Trophoblast cell (in vitro differentiated cells and primary cell): ENCODE measurements at places on chromosomes 5 and 9.
A peak's percentile ranks its signal among the peaks of the same experiment; 100 is the strongest.

GRCh38 chr9:111193095-111193494 lies 136.9 kb downstream of the OR2K2 start:
- no peak for DNase-seq

DNA sequence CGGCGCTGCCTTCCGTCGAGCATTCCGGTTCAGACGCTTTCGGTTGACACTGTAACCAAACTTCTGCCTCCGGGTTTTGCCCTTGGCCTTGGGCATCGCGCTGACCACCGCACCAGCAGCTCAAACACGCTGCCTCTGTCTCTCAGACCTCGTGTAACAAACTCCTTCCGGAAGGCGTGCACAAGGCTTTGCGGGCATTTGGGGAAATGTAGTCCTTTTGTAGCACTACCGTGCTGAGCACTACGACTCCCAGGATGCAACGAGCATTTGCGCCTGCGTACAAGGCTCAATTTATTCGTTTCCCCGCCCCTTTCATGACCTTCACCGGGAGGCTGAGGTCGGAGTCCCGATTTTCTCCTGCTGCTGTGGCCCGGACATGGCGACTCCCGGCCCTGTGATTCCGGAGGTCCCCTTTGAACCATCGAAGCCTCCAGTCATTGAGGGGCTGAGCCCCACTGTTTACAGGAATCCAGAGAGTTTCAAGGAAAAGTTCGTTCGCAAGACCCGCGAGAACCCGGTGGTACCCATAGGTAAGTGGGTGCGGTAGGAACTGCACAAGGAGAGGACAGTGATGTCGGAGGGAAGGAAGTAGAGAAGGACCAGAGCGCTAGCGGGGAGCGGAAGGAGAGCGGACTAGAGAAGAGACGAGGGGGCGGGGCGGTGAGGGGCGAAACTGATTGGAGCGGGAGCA lies at the start of the genes HIGD2A and NOP16:
HIGD2A (plus strand) TSS at position 308 of the 691 bp plus-strand sequence; CDS start at position 377, 69 bp downstream.
NOP16 (minus strand) TSS at position 155 of the 691 bp plus-strand sequence; CDS start at position 96, 59 bp downstream.
- DNase-seq: peak; percentile 98

DNA sequence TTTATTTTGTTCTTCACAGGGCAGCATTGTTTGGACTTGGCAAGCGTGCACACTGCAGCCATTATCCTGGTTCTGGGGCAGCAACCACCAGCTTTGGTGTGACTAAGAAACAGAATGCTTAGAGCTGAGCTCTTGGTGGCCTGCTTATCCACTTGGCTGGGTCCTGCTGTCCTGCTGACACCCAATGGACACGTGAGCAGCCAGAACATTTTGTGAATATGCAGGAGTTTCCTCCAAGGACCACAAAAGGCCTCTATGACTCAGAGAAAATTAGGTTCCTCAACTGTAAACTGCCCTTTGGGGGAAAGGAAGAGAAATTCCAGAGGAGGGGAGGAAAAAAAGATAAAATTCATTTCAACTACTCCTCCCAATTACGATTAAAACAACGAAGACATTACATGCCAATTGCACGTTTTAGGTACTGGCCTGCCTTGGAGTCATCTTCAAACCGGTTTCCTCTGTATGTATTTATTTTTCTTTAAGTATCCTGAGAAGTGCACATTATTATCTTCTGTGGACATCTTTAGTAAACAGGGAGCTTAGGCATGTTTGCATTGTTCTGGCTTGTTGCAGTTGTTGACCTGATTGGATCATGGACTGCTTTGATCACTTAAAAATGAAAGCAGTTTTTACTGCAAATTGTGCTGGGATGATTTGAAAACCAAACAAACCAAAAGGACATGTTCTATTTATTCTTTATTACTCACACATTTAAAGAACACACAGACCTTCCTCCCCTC lies 82.3 kb upstream of the TLE4 start:
- DNase-seq: peak; percentile 15

GRCh38 chr9:84823421-84824271 lies 154.1 kb downstream of the NTRK2 start:
- no peak for DNase-seq

DNA sequence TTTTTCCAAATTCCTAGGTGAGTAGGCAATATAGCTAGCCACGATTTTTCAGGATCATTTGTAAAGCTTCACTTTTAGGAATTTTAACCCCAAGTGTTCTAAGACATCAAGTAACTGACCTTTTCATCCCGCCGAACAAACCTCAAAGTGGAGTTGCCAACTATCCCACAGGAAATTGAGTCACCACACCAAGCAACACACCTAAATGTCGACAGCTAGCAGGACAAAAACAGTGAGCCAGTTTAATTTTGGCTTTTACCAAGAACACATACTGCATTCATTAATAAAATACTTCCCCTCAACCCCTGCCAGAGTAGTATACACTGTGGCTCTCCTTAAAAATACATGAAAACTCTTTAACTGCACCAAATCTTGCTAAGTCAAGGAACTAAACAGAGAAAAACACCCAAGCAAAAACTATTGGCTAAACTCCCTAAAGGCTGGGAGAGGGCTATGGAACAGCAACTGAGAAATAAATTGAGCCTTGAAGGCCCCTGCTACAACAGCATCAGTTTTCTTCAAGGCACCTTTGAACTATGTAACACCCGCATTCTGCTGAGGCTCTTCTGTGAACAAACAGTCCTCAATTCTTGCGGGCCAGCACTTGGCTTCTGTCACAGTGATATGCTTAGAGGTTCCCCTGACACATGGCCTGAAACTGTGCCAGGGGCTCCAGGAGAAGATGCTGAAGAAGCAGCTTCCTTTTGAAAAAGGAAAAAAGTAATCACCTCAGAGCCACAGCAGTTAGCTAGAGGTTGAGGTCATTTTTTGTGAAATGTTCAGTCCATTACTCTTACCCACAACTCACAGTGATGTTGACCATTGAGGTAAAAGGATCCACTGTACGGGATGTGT lies 459.6 kb downstream of the RAB3C start:
- DNase-seq: no peak

GRCh38 chr9:4922730-4923129 lies 62.3 kb upstream of the JAK2 start:
- no peak for DNase-seq

GRCh38 chr5:137336161-137336560 lies 163.0 kb downstream of the SPOCK1 start:
- peak; percentile 72 for DNase-seq

- DNase-seq: no peak
These were observed 64.0 kb downstream of the NSUN2 start for GRCh38 chr5:6568889-6569288.

DNA sequence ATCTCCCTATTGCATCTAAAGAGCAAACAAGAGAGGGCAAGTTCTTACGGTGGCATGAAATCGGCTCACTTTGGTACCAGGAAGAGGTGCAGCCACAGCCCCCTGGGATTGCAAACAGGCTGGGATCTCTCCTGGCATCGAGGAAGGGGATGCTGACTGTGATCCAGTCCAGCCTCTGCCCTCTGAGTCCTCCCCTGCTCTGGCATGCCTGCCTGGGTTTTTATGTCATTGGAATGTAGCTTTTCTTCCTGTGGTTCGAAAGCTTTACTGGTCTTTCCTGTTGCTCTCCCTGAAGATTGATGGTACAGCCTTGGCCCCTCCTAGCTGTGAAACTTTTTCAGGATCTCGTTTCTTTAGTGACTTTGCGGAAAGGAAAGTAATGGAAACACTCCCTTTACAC lies 6.6 kb downstream of the SLC46A2 start:
- DNase-seq: peak; percentile 20

- no peak for DNase-seq
These were observed 70.3 kb upstream of the SGCD start for GRCh38 chr5:156256642-156257041.

GRCh38 chr5:111635151-111635902 lies 121.7 kb downstream of the NREP start:
- no peak for DNase-seq

DNA sequence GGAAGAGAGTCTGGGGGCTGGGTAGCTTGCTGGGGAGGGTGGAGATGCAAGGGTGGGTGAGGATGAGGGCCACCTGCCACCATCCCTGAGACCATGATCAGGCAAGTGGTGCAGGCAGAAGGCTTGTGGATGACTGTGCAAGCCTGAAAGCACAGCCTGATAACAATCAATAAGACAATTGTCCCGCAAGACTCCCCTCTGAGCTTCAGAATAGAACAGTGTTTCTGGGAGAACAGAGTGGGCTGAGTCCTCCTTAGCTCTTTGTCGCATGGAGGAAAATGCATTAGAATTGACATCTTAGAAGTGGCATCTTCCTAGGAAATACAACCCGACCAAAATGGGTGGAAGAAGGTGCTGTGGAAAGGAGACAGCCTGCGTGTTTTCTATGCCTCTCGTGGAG lies 6.6 kb downstream of the GADD45G start:
- no peak for DNase-seq

DNA sequence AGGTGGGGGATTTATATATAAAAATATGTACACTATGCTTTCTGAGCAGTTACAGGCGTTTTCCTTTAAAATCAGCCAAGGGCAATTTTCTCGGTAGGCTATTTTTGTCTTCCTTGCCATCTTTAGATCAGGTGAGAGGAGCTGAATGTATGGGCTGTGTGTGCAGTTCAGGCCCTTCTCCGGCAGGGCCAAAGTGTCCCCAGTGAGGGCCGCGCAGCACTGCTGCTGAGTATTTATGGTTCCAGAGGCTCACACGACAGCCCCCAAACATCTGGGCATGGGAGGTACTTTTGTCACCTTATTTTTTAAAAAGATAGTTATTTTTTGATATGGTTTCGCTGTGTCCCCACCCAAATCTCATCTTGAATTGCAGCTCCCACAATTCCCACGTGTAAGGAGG lies 11.5 kb downstream of the GFPT2 start:
- no peak for DNase-seq

GRCh38 chr5:8615142-8615858 lies 746.4 kb downstream of the MTRR start:
- no peak for DNase-seq

DNA sequence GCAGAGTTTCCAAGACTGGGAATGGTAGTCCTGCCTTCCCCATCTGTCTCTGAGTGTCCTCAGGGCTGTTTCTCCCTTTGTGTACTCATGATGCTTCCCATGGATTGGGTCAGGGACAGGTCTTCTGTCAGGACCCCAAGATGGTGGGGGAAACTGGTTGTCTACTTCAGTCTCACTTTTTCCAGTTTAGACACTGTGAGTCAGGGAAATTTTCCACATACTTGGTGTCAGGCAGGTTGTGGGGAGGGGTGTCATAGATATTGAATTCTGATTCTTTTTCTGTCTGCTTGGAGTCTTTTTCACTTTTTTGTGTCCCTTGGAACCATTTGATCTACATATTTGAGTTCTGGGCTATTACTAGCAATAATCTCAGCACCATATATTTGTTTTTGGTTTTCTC lies 10.3 kb downstream of the POLK start:
- no peak for DNase-seq

GRCh38 chr9:4315582-4316215 lies 15.8 kb upstream of the GLIS3 start:
- peak; percentile 85 for DNase-seq

GRCh38 chr9:68802525-68803015 lies 97.5 kb downstream of the PIP5K1B start:
- DNase-seq: no peak

- DNase-seq: peak; percentile 31
These were observed 1.9 kb upstream of the IDNK start for GRCh38 chr9:83620841-83621636.

GRCh38 chr5:109709225-109709624 lies 19.5 kb downstream of the MAN2A1 start:
- no peak for DNase-seq

GRCh38 chr9:101028346-101029314 lies at the start of gene PLPPR1:
Gene PLPPR1, plus strand, starts transcription at chr9:101028727.
- DNase-seq: peak; percentile 27

GRCh38 chr5:176899946-176900779 lies 1.0 kb upstream of the HK3 start:
- no peak for DNase-seq

DNA sequence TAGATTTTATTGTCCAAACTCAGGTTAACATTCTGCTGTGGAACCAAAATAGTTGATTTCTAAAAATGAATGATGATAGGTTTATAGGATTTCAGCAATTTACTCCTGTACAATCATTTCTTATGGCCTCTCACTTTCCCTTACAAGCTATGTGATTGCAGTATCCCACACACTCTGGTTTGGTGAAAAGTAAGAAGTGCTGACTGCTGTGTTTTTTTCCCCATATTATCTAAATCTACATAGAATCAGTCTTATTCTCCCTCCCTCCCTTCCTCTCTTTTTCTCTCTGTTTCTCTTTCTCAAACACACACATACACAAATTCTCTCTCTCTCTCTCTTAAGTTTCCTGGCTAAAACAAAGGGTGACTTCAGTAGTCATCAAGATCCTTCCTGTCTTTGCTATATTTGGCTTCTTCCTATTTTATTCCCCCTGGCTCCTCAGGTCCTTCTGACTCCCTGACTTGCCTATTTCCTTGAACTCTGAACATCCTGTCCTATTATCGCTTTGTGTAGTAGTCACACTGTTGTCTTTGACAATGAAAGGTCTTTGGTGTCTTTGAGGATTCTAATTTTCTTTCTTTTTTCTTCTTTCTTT lies 55.9 kb upstream of the HAPLN1 start:
- DNase-seq: no peak

- DNase-seq: no peak
These were observed 28.4 kb upstream of the BTNL3 start for GRCh38 chr5:180960209-180960608.

GRCh38 chr9:118318770-118319431 lies 614.7 kb downstream of the TLR4 start:
- no peak for DNase-seq

DNA sequence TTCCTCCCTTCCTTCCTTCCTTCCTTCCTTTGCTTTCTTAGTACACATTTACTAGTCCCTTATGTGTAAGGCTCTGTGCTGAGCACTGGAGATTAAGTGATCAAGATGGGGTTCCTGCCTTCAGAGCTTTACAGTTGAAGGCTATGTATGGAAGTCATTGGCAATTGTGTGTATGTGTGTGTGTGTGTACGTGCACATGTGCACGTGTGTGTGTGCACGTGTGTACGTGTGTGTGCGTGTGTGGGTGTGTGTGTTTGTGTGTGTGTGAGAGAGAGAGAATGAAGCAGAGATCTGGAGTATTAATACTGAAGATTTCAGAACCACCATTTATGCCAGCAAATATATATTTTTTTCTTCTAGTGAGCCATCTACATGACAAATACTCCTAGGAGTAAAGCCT lies 184.9 kb upstream of the NFIB start:
- no peak for DNase-seq

- DNase-seq: no peak
These were observed 364.1 kb downstream of the PRELID2 start for GRCh38 chr5:145471026-145471425.

DNA sequence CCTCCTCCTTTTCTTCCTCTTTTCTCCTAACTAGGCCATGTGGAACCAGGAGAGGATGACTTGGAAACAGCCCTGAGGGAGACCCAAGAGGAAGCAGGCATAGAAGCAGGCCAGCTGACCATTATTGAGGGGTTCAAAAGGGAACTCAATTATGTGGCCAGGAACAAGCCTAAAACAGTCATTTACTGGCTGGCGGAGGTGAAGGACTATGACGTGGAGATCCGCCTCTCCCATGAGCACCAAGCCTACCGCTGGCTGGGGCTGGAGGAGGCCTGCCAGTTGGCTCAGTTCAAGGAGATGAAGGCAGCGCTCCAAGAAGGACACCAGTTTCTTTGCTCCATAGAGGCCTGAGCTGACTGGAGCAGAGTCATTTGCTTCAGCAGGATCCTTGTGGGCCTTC lies 13.7 kb downstream of the NUDT2 start:
- no peak for DNase-seq

- DNase-seq: no peak
These were observed 52.8 kb upstream of the LRRTM2 start for GRCh38 chr5:138927979-138928378.
